ENCODE measurements at places on chromosomes 7 and 10.

DNA sequence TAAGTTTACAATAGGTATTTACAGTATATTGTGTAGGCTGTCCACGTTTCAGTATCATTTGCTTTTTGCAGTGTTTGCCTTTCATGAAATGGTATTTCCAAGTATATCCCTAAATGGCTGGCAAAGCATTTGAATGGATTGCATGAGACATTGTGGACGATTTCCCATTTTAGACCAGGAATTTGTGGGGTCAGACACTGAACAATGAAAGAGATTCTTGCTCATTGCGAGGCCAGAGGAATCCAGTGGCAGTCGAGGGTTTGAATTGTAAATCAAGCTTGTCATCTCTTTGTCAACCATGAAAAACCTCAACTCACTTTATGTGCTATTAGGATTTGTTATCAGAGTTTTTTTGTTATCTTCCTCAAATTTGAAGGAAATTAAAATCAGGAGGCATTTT lies 70.8 kb downstream of the CREB5 start:
- no peak for DNase-seq

DNA sequence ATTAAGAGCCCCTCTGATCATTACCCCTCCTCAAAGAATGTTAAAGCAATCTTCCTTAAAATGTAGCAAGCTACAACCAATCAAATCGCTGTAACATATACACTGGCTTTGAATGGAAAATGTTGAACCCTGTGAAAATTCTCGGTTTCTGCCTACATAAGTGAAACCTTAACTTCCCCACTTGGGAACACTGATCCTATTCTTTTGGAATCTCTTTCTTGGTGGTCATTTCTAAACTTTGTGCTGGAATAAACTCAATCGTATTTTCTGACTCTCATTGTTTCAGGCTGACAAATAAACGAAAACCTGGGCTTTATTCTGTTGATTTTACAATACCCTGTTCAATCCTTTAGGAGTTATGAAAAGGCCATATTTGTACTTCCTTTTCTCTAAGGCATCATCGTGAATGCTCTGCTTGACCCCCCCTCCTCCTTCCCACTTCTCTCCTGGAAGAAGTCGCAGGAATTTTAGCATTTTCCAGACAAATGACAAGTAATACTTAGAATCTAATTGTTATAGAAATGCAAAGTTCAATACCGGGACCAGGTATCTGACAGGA lies 155.1 kb upstream of the FAM13C start:
- DNase-seq, result no peak

GRCh38 chr7:94476251-94476840 lies 33.3 kb upstream of the CASD1 start:
- DNase-seq, result no peak

DNA sequence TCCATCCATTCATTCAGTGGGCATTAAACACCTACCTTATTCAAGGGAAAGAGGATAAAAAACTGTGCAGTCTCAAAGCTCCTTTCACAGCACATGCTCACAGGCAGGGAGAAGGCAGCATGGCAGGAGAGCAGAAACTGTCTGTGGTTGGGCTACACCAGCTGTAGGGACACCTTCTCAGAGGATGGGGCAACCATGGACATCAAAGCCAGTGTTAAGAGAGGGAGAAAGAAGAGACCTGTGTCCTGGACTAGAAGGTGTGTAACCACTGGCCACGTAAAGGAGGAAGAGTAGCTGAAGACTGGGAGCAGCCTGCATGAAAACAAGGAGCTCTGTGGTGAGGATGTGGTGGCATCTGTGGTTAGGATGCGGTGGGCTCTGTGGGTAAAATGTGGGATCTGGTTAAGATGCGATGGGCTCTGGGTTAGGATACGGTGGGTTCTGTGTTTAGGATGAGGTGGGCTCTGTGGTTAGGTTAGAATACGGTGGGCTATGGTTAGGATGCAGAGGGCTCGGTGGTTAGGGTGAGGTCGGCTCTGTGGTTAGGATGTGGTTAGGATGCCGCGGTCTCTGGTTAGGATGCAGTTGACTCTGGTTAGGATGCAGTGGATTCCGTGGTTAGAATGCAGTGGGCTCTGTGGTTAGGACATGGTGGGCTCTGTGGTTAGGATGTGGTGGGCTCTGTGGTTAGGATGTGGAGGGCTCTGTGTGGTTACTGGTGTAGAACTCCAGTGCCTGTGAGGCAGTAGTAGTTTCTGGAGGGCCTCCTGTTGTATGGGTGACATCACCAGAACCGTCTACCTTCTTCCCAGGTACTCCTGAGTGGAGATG lies 197.6 kb downstream of the WDR37 start:
- DNase-seq, result no peak

DNA sequence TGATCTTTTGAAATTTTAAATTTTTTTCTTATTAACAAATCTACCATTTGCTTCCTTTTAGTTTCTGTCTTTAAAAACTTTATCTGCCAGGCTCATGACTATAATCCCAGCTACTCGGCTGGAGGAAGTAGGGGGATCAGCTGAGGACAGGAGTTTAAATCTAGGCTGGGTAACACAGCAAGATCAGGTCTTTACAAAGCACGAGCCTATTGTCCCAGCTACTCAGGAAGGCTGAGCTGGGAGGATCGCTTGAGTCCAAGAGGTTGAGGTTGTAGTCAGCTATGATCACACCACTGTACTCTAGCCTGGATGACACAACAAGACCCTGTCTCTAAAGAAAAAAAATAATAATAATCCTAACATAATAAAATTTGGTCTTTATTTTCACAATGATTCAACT lies 17.5 kb downstream of the DPY19L1 start:
- no peak for DNase-seq

DNA sequence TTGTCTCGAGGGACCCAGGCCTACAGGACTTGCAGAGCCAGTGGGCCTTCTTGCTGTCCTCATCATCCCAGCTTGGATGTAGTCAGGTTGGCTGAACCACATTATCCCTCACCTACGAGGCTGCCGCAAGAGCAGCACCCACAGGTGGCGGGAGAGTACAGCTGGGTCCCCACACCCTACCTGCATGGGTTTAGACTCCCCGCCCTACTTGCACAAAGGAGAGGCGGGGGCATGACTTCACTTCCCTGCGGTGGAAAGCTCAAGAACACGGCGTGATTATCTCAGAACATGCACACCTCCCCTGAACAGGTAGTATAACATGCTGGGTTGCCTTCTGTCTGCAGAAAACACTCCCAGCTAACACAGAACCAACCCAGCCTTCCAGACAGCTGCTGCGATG lies 57.5 kb downstream of the CTBP2 start:
- peak; percentile 49 for DNase-seq

DNA sequence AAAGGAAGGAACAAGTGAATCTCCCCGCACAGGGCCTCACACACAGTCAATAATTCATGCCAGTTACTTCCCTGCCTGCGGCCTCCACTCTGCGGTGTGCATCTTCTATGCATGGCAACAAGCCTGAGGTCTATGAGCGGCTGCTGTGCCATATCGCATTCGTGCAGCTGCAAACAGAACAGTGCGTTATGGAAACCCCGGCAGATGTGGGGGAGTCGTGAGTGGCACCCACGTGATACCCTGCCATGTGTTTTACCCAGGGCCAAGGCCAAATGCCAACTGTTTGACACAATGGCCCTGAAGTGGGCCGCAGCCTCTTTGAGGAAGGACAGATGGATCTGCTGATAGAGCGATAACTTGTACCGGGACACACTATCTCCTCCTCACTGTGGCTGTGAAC lies 13.4 kb downstream of the TNS3 start:
- no peak for DNase-seq

DNA sequence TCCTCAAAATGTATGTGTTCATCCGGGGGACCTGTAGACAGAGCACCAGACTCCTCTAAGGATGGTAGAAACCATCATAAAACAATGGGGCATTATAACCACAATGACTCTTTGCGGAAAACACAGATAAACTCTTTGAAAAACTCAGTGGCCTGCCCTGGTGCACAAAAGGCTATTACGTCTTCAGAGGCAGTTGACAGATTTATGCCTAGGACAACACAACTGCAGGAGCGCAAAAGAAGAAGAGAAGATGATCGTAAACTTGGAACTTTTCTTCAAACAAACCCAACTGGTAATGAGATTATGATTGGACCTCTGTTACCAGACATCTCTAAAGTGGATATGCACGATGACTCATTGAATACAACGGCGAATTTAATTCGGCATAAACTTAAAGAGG lies 6.0 kb downstream of the RBM48 start:
- DNase-seq, result no peak

- DNase-seq, result no peak
Measured at GRCh38 chr7:55005241-55005851, 13.5 kb upstream of the EGFR start.

DNA sequence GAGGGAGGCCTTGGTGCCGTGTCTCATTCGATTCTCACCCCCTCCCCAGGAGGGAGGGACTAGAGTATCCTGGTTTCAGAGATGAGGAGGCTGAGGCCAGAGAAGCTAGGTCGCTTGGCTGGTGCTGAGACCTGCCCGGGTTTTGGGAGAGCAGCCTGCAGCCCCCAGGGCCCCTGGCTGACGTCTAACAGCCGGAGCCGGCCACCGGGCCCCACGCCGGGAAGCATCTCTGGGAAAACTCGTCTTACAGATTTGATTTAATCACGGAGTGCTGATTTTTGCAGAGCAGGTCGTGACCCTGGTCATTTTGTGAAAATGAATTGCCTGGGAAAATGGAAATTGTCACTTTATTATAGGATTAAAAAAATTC lies 97.5 kb downstream of the MICALL2 start:
- no peak for DNase-seq

DNA sequence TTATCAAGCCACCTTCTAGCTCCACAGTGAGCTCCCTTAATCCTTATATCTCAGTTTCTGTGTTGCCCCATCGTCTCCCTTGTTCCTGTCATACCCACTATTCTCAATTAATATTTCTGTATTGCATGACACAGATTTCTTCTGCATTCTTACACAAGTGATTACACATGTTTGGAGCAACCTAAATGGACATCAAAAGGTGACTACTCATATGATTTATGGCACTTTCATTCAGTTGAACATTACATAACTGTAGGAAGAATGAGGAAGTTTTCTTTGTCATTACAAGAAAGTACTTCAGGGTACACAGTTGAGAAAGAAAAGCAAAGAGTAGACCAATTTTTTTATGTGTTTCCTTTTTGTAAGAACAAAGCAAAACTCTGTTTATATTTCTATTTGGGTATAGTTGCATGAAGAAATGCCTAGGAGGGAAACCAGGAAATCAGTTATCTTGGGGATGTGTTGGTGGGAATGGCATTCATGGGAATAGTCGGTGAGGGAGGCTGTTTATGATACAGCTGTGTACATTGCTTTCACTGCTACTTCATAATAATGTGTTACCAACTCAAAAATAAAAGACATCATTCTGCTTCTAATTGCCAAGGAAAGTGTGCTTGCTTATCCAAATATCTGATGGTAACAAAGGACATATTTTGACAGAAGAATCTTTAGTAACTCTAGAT lies 23.6 kb upstream of the PRSS37 start:
- DNase-seq, result no peak

- no peak for DNase-seq
Measured at GRCh38 chr7:1679326-1679965, 9.4 kb downstream of the ELFN1 start.

- no peak for DNase-seq
Measured at GRCh38 chr10:89153116-89153515, 54.0 kb downstream of the CH25H start.

- DNase-seq, result no peak
Measured at GRCh38 chr7:111931016-111931517, 275.1 kb downstream of the DOCK4 start.

- DNase-seq, result peak; percentile 62
Measured at GRCh38 chr7:30276203-30276900, 8.0 kb upstream of the ZNRF2 start.

DNA sequence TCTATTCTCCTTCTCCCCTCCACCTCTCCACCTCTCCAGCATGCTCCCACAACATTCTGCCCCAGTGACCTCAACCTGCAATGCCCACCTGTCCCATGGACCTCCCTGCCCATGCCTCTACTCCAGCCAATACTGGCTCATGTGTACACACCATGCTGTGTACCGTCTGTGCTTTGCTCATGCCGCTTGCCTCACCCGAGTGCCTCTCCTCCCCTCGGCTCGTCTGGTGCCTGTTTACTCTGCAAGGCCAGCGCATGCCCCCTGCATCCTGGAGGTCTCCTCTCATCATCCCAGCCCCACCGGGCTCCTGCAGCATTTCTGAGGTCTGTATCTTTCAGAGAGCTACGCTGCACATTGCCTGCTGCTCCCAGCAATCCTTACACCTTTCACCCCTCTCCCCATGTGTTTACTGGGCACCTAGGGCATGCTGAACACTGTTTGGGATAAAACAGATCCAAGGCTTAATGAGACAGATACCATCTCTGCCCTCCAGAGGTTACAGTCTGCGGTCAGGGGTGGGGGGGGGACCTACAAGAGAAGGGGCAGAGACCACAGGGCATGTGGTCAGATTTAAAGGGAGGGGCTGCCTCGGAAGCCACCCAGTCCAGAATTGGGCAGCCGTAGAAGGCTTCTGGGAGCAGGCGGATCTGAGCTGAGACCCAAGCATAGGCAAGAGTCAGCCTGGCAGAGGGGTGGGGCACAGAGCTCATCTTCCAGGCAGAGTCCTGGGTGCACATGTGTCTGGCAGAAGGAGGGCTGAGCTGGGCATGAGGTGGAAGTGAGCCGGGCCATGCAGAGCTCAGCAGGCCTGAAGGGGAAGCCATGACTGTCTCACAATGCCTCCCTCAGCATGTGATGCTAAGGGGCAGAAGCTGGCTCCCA lies 29.6 kb upstream of the PSAP start:
- DNase-seq, result peak; percentile 92

DNA sequence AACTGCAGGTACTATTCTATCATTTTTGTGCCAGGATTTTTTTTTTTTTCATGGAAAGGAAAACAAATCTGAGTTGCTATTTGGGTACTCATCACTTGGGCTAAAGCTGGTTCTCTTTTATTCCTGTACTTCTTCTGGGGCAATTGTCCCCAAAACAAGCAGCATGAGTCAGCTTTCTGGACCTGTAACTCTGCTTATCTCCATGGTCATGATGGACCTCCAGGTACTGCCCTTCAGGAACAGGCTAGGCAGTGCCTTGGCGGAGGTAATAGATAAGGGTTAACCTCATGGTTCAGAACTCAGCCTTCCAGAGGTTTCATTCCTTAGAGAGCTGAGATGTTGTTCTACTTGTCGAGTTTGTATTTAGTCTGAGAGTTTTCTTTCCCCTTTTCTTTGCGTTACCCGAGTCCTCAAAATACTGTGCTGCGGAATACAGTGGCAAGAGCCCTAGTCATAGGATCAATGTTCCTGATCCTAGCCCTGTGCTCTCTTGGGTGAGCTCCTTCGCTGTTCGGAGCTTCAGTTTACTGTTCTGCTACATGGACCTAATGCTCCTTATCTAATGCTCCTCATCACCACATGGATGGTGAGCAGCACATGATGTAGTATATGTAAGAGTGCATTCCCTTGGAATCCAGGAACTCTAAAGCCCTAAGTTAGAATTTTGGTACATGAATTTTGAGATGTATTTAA lies 74.6 kb downstream of the LRGUK start:
- no peak for DNase-seq

DNA sequence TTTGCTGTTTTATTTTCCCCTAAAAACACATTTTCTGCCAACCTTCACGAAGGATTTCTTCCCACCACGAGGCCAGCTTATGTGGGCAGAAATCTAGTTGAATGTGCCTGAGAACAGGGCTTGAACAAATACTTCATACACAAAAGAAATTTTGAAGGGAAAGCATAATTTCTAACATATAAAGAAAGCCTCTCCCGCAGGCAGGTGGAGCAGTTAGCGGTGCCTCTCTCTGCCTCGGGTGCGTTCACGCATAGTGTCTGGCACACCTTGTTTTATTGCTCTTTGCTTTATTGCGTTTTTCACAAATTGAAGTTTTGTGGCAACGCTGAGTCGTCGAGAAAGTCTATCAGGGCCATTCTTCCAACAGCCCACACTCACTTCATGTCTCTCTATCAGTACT lies 7.0 kb upstream of the CSGALNACT2 start:
- no peak for DNase-seq

All from cerebellum (tissue), 4 donors.